ENCODE measurements at places on chromosomes 12 and 14.

DNA sequence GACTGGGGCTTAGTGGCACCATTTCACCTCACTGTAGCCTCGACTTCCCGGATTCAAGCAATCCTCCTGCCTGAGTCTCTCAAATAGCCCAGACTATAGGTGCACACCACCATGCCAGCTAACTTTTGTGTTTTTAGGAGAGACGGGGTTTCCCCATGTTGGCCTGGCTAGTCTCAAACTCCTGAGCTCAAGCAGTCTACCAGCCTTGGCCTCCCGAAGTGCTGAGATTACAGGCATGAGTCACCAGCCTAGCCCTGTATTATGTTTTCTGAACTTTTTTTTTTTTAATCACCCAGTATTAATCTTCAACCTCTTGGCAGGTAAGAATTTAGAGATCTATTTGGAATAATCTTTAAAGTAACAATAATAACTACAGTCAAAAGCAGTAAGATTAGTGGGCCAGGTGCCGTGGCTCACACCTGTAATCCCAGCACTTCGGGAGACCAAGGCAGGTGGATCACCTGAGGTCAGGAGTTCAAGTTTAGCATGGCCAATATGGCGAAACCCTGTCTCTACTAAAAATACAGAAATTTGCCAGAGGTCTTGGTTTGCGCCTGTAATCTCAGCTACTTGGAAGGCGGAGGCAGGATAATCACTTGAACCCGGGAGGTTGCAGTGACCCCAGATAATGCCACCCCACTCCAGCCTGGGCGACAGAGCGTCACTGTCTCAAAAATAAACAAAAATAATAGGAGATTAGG, 8.6 kb downstream of the NANOG start:
- DNase-seq = no peak

DNA sequence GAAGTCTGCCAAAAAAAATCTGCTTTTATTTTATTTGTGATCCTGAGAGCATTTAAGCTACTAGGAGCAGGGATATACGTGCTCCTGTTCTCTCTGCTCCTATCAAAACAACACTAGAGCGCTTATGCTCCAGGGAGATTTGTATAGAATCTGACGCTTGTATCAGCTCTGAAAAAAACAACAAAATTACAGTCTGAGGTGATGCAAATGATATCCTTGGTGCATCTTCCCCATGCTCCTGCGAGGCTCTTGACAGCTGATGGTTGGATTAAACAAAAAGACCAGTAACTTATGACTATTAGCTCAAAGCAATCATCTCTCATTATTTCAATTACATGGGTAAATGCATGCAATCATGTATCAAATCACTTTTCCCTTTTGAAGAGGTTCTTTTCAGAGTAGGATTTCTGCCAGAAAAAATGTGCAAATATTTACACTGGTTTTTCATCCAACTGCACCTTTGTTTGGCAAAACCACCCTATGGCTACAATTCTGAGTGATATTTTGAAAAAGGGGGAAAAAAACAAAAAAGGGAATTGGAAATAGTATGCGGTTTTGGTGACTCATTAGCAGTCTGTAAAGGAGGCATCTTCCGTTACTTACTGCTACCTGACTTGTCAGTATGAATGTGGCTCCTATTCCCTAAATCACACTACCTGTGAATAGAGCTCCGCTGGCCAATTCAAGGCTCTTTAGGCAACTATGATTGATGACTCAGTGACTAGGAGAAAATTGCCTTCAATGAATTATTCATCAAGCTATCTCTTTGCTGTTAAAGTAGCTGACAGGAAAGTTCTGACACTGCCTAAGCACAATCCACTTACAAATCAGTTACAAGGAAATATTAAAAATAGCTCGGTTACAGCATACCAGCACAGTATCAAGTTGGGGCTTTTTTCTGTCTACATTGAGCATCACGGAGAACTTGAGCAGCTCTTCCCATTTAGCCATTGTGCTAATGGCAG, 450.0 kb downstream of the FOXG1 start:
- DNase-seq = no peak

DNA sequence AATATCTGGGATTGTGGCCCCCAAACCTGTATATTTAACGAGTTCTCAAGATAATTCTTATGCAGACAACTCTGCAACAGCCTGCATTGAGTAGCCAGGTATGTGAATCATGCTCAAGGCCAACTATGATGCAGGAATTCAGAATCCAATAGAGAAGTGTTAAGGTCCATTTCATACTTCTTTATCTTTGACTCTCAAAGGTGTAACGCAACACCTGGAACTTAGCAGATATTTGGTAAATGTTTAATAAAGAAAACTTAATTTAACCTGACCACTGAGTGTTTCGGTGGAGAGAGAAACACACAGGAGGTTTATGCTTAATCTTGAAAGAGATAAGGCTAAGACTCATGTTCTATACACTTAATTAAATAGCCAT, 156.5 kb upstream of the PLEKHG7 start:
- no peak for DNase-seq

GRCh38 chr12:38141239-38141638, 175.3 kb upstream of the ALG10B start:
- no peak for DNase-seq

DNA sequence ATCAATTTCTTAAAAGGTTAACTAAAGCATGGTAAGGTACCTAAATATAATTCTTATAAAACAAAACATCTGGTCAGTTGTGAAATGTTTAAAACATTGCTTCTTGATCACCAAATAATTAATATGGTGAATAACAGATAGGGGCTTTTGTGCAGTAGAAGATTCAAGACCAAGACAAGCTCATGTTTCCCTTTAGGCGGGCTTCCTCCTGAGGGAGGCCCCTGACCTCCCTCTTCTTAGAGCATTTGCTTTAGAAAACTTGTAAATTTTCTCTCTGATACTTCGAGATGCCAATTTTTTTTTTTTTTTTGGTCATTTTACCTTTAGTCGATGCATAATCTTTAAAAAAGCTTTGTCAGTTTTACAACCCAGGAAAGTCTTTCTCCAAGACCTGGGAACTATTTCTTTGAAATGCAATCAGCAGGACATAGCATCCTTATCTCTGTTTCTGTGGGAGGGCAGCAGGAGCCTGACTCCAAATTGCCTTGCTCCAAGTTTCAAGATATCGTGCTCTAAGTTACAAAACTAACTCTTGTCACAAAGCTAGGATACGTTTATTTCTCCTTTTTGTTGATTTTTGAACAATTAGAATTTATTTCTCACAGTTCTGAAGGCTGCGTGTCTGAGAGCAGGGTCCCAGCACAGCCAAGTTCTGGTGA, 66.6 kb upstream of the BICD1 start:
- DNase-seq = no peak
